ENCODE measurements at places on chromosomes 5 and 9. TPM values are rescaled to one million over a fixed set of nuclear protein-coding genes. Genes with fewer than 3 reads are reported as not detected.

GRCh38 chr5:44875661-44876605 is 67.2 kb downstream of the MRPS30 start:
- DNase-seq, result no peak

DNA sequence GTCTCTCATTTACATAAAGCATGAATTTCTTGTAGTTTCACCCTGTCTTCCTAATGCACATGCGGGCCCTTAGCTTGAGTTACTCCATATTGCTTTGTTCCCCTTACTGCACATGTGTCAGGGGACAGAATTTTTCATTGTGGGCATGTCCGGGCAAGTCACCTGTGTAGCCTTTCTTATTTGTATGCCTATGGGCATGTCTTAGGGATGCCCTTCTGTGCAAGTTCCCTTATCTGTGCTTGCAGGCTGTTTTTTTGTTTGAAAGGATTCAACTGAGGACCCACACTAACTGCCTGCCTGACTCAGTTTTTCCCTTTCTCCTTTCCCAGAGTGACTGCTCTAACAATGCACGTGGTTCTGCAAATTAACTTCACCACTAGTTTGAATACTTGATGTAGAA is 161.7 kb downstream of the YTHDC2 start:
- no peak for DNase-seq

Gene IL31RA
- 0.06 TPM for polyA plus RNA-seq

Gene SLC4A9
- 35.5 TPM for polyA plus RNA-seq

DNA sequence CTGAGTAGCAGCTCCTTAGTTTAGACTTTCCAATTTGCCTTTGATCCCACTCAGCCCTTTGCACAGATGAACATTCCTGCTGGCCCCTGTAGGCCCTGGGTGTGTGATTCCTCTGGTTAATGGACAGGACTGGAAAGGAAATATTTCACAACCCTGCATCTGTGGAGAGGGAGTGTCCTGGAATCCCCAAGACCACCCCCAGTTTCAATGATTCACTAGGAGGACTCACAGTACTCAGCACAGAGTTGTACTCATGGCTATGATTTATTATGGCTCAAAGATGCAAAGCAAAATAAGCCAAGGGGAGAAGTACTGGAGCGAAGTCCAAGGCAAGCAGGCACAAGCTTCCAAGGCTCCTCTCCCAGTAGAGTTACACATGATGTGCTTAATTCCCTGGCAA is 42.4 kb upstream of the TJP2 start:
- no peak for DNase-seq

Gene ZBTB26
- polyA plus RNA-seq, result 18.4 TPM

DNA sequence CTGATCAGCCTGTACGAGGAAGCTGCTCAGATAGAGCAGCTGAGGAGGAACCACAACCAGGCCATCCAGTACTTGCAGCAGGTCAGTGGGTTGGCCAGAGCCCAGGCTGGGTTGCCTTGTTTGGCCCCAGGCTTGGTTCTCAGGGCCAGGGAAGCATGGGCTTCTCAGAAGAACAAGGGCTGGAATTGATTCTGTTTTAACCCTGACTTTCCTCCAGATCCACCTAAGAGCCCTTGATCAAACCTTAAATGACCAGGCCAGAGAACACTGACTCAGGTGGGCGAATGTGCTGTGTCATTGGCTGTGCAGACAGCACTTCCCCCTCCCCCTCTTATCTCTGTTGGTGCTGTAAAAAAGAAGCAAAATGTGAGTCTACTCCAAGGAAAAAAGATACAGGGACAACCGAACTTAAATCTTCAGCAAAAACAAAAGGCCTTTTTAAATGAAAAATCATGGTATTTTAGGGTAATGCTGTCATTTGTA is 28.1 kb downstream of the TTC23L start:
- no peak for DNase-seq

Gene SMIM33
- not detected for polyA plus RNA-seq

Gene UNC13B
- 26.7 TPM for polyA plus RNA-seq

Gene INSL6
- 1.3 TPM for polyA plus RNA-seq

- DNase-seq, result no peak
These were observed 68.1 kb upstream of the DHFR start for GRCh38 chr5:80722916-80723315.

DNA sequence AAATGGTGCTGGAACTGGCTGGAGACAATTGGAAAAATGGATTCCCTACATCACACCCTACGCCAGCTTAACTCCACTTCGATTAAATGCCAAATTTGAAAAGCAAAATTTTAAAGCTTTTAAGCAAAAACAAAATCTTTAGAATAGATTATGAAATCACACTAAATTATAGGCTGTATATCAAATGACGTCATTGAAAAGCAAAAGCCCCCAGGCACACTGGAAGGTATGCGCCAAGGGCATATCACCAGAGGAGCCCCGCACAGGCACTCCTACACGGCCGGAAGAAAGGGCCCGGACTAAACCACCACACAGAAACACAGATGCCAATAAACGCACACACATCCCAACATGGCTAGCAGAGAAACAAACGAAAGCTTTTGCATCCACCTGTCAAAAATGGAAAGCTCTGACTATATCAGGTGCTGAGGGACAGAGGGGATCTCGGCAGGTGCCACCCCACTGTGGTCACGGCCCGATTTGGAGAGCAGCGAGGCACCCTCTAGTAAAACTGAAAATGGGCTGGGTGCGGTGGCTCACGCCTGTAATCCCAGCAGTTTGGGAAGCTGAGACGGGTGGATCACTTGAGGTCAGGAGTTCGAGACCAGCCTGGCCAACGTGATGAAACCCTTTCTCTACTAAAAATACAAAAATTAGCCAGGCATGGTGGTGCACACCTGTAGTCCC is 17.0 kb upstream of the MXD3 start:
- DNase-seq, result no peak

GRCh38 chr5:74603376-74603775 is 37.2 kb downstream of the ENC1 start:
- DNase-seq, result no peak

GRCh38 chr9:96467784-96468183 is 17.8 kb downstream of the HABP4 start:
- no peak for DNase-seq
